ENCODE measurements at places on chromosomes 7 and 10.

GRCh38 chr7:117269417-117269816 lies 53.4 kb downstream of the WNT2 start:
- DNase-seq: no peak

GRCh38 chr10:71453186-71453585 lies 56.5 kb downstream of the CDH23 start:
- DNase-seq: no peak

DNA sequence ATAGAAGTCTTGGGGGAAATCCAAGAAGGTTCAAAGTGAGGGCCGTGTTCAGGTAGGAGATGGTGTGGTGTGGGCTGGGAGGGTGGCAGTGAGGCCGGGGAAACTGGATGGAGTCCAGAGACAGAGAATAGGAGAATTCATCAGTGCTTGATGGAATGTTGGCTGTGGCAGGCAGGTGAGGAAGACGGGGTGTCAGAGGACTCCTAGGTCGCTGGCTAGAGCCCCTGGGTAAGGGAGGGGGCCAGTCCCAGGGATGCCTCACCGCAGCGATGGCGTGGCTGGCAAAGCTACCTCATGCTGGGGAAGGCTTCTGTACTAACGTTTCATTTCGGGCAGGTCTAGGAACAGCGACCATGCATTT lies 373.0 kb downstream of the RPS24 start:
- DNase-seq: no peak

DNA sequence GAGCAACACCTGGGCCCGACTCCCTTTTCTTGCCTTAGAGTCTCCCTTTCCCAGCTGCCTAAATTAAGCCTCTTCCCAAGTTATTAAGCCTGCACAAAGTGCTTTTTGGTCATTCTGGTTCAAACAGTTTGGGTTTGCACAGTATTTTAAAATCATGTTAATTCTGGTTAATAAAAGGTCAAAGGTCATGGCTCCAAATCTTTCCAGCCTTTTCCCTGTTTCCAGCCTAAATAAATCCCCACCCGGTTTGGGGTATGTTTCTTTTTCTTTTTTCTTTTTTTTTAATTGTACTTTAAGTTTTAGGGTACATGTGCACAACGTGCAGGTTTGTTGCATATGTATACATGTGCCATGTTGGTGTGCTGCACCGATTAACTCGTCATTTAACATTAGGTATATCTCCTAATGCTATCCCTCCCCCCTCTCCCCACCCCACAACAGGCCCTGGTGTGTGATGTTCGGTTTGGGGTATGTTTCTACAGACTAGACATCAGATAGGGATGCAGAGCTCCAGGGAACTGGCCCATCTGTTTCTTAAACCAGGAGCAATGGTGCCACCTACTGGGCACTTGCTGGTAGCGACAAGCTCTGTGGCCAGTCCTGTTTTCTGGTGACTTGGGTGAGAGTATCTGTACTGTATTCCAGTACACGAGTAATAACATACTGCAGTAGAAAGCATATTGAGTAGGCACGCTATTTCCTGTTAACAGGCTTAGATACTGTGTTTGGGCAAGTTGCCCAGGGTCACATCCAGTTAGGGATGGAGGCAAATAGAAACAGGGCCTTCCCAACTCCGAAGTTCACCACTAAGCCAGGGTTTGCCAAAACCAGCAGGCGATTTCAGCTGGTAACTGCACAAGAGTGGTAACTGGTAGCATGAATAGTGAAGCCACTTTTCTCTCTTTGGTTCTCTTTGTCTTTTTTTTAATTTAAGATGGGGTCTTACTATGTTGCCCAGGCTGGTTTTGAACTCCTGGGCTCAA lies 60.6 kb upstream of the TRIM8 start:
- DNase-seq: peak; percentile 87

- no peak for DNase-seq
Observed at GRCh38 chr10:92657024-92657423, 32.7 kb upstream of the HHEX start.

GRCh38 chr7:100476101-100476780 lies 2.8 kb downstream of the TSC22D4 start:
- no peak for DNase-seq

DNA sequence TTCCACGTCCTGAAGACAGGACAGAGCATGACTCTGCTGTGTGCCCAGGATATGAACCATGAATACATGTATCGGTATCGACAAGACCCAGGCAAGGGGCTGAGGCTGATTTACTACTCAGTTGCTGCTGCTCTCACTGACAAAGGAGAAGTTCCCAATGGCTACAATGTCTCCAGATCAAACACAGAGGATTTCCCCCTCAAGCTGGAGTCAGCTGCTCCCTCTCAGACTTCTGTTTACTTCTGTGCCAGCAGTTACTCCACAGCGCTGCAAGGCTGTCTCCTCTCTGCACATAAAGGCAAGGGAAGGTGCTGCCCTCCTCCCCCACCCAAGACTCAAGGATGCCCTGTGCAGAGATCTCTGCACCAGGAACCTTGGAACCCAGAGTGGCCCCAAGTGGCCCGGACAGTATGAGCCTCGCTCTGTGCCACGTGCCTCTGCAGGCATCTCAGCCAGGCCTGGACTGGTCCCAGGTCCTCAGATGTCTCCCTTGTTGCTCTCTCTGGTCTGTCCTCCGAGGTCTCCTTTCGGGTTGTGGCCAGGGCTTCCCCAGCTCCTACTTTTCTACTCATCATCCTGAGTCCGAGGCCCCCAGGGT lies 230.3 kb upstream of the PRSS58 start:
- no peak for DNase-seq
